ENCODE measurements at places on chromosomes 12 and 14.

DNA sequence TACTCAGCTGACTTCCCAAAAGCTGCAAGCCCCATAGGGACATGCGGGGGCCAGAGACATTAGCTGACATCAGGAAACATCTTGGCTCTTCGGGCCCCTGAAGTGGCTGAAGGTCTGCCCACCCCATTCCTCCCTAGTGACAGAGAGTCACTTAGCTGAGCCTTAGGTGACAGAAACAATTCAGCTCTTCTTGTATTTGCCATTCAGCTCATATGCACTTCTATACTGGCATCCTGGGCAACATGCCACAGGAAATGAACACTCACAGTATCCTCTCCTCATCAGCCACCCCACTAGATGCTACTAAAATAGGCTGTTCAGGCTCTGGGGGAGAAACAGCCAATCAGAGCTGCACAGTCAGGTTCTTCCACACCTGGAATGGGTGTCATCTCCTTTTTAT lies 3.4 kb downstream of the DCTN2 start:
- no peak for DNase-seq

GRCh38 chr14:103547455-103547940 lies 15.0 kb downstream of the BAG5 start:
- DNase-seq: no peak

- DNase-seq: no peak
These were observed 349.2 kb downstream of the BCAT1 start for GRCh38 chr12:24599736-24600135.

GRCh38 chr14:89911010-89911919 lies 43.3 kb downstream of the EFCAB11 start:
- no peak for DNase-seq

GRCh38 chr12:106227641-106228319 lies 20.0 kb downstream of the CKAP4 start:
- no peak for DNase-seq

GRCh38 chr14:56633544-56633943 lies 53.9 kb downstream of the TMEM260 start:
- DNase-seq: no peak

DNA sequence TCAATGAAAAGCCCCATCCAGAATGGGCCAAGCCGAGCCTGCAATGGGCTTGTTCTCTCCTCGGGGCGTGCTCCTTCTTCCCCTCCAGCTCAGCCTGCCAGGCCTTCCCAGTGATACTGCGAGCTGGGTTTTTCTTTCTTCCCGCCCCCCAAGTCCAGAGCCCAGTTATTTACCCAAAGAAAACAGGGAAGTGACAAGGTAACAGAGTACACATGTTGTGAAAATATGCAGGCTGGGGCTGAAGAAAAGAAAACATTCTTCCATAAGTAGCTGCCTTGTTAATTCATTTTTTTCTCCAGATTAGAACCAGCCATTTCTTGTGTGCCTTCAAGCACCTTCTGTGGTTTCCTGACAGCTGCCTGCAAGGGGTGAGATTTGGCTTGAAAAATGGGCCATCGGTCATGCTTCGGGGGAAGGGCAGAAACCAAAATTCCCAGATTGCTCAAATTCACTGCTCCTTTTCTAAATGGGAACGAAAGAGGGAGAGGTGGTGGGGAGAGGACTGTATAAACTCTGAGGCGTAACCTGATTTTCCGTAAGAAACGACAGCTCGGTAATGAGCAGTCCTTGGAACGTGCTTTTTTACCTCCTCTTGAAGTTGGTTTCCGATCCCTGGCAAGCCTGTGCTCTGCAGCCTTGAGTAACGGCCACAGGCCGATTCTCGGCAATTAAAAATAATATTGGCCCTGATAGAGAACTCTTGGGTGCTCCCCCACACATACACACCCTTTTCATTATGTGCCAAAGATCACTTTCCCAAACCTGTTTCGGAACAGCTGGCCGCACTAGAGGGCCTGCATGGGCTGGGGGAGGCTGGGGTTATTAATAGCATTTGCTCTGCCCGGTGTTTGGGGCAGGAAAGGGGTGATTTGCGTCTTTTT lies 229.4 kb downstream of the ZFP36L1 start:
- no peak for DNase-seq

GRCh38 chr12:108803428-108804105 lies 53.8 kb downstream of the SSH1 start:
- DNase-seq: peak; percentile 81

DNA sequence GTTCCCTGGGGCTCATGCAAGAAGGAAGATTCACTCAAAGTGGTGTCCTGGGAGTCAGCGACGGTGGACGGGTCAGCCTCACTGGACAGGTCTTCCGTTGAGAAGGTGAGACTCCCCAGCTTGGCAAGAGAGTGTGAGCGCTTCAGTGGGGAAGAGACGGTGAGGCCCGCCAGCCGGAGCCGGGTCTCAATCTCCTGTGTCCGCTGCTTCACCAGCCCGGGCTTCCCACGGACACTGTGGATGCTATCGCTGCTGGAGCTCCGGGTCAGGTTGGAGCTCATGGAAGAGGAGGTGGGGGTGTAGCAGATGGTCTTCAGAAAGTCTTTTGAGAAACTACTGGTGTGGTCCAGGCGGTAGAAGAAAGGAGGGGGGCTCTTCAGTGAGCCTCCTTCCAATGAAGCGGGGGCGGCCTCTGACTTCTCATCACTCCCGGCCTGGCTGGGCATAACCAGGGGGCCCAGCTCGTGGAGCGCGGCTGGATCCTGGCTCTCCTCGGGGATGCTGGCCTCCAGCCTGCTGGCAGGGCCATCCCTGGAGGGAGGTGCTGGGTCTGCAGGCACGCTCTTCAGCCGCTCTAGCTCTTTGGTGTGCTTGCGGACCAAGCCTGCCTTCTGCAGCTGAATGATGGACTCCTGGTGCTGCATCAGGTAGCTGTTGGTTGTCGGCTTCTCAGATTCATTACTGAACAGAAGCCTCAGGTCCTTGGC lies 56.9 kb upstream of the CORO1C start:
- no peak for DNase-seq

DNA sequence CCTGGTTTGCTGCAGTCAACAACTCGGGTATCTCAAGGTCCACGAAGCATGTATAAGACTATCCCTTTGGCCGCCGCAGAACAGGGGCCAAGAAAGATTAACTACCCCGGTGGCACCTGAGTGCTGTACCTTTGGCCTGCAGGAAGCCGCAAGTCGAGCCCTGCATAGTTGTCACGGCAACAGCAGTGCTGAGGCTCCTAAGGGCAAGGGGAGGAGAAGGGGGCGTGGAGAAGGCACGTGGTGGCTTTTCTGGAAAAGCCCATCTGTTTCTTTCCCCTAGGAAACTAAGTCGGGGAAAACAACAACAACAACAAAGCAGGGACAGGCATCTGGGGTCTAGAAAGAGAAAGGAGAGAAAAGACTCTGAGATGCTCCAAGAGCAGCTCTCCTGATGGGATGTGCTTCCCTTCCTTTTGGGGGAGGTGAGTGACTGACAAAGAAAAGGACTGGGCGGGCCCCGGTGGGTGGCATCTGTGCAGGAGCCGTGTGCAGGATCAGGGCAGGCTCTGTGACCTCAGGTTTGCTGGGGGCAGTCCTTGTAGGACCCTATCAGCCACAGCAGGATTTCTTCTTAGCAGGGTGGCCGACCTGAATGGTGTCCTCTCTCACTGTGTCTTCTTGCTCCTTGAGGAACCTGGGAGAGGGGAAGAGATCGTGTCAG lies 123.9 kb downstream of the PRMT8 start:
- no peak for DNase-seq

DNA sequence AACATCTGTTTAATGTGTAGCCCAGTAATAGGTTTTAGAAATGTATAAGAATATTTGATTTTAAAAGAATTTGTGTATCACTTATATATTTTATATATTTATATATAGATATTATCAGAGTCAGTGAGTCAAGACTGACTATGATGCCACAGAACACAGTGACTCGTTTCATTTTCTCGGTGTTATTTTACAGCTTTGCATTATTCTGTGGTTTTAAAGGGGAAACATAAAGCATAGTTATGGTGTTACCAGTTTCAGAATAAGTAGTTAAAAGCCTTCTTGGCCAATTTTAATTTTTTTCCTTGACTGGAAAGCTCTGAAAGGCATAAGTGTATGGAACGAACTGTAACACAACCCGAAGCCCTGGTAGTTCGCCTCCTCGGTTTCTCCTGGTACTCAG lies 91.0 kb downstream of the GRIP1 start:
- no peak for DNase-seq

DNA sequence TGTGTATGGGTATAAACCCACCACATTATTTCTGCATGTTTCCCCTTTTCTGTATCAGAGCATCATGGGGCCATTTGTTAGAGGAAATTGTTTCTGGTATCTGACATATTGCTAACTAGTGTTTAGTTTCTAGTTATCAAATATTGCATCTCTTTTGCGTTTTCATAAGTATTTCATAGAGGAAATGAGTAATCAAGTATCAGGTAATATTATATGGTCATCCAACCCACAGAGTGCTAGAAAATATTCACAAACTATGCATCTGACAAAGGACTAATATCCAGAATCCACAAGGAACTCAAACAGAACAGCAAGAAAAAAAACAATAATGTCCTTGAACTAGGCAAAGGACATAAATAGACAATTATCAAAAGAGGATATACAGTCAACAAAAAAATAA lies 258.9 kb upstream of the LRIG3 start:
- DNase-seq: no peak

- no peak for DNase-seq
These were observed 50.1 kb upstream of the E2F7 start for GRCh38 chr12:77115471-77115870.

DNA sequence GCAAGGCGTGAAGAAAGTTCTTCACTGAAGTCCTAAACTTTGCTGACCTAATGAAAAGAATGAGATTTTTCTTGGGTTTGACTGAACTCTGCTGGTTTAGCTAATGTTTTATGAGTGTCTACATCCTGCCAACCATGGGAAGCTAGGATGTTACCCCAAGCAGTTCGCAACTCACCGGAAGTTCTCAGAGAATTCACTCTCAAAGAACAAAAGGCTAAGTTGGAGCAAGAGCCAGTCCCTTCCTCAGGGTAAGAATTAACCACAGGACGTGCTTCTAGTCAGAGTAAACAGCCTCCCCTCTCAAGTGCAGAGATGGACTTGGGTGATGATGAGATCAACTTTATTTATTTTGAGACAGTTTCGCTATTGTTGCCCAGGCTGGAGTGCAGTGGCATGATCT lies 37.3 kb downstream of the TCHP start:
- no peak for DNase-seq

DNA sequence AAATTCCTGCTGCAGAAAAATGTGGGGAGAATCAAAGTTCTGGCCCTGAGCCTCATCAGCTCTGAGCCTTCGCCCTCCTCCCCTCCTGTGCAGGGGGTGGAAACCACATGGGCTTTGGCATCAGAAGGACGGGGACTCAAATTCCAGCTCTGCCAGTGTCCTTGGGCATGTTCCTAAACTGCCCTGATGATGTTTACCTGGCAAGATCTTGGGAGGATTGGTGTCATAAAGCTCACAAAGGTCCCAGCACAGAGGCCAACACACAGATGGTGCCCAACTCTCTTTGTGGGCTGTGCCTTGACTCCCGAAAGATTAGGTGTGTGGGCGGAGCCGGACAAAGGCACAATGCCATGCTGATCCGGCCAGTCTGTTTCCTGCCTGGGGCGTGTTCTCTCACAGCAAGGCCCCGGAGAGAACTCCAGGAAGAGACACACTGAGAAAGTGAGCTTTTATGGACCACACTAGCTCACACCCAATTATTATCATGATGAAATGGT lies 20.5 kb upstream of the CLMN start:
- DNase-seq: no peak

DNA sequence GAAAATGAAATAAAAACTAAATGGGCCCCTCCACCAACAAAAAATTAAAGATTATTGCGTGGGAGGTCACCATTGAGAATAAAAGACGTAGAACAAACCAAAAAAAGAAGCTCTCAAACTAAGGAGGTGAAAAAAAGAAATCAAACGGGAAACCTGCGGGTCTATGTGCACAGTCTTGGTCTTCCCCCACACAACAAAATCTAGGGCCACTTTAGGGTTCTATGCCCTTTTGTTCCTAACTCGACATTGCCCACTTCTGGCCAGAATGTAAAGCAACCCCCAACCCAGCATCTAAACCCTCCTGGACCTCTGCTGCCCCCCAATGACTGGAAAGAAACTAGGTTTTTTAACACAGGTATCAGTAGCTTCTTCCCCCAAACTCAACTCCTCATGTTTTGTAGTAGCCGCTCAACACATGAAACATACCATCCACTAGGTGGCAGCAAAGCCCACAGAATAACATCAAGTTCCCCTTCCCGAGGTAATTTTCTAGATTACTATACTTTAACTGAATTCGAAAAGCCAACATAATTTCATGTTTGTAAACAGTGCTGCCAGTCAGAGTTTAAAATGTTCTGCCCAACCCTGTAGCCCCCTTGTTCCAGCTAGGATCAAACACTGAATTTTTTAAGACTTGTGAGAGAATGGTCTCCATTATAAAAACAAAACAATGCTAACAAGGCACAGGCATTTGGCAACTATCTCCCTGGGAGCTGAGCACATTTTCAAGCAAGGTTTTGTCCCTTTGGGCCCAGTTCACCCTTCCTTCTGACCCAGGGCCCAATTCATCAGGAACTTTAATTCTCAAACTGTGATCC lies 18.7 kb downstream of the DAD1 start:
- peak; percentile 83 for DNase-seq

GRCh38 chr12:42446761-42447160 lies 120.8 kb downstream of the PPHLN1 start:
- DNase-seq: no peak

DNA sequence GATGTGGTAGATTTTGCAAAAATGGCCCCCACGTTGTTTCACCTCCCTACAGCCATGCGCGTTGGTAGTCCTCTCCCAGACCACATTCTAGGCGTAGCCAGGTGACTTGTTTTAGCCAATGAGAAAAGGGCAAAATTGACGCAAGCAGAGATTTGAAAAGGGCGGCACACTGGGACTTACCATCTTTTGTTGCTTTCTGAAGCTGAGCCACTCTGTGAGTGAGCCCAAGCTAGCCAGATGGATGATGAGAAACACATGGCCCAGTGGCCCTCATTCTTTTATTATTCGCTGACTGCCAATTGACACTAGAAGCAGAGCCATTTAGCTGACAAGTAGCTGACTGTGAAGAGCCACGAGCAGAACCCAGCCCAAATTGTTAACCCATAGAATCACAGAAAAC lies 142.0 kb upstream of the GZMB start:
- DNase-seq: no peak

DNA sequence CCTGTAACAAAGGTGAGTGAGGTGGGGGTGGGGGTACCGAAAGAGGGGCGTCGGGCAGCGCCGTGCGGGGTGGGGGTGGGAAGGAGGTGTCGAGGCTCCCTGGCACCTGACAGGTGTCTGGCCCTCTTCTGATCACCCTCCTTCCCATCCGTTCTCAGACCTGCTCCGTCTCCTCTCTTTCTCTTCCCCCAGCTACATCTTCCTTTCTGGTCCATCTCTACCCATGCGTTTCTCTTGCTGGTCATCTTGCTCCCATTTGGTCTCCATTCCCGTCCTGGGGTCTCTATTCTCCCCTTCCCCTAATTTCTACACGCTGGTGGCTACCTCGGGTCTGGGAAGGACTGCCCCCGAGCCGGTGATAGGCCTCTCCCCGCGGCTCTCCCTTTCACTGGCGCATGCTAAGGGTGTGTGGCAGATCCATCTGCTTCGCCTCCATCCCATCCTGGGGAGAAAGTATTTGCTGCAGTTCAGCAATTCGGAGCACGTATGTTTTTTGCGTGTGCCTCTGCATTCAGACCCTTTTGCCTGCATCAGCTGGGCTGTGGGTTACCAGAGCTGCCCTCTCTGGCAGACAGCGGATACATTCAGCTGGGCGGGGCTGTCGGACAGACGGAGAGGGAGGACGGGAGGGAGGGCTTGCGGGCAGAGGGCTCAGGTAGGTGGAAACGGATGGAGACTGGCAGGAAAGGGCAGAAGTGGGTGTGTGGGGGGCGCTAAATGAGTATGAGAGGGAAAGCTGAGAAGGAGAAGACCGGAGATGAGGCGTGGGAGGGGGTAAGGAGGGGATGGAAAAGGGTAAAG lies 730 bp downstream of the CLSTN3 start:
- DNase-seq: no peak

Measured in right renal cortex interstitium (tissue), 3 donors.